ENCODE measurements at places on chromosomes 4 and X.
A peak's percentile ranks its signal among the peaks of the same experiment; 100 is the strongest.

GRCh38 chr4:182925298-182925757 is 8.1 kb upstream of the DCTD start:
- DNase-seq = peak; percentile 72

DNA sequence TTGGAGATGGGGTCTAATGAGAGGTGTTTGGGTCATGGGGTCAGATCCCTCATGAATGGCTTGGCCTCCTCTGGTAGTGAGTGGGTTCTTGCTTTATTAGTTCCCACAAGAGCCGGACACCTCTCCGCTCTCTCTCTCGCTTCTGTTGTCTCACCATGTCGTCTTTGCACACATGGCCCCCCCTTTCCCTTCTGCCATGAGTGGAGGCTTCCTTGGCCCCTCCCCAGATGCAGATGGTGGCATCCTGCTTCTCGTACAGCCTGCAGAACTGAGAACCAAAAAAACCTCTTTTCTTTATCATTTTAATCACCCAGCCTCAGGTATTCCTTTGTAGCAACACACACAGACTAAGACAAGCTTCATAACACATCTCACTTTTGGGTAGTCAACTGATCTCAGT is 49.6 kb upstream of the SPRY1 start:
- no peak for DNase-seq

DNA sequence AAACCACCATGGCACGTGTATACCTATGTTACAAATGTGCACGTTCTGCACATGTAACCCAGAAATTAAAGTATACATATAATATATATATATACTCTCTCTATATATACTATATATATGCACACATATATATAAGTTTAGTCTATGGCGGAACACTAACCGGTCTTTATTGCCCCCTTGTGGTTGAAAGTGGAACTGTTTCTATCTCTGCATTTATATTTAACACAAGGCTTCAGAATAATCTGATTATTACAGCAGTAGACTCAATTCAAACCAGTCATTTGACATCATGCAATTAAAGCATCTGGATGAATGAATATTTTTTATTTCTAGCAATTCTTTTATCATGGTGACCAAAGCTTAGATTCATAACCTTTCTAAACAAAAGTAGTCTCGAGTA is 14.6 kb downstream of the RAB9B start:
- no peak for DNase-seq

DNA sequence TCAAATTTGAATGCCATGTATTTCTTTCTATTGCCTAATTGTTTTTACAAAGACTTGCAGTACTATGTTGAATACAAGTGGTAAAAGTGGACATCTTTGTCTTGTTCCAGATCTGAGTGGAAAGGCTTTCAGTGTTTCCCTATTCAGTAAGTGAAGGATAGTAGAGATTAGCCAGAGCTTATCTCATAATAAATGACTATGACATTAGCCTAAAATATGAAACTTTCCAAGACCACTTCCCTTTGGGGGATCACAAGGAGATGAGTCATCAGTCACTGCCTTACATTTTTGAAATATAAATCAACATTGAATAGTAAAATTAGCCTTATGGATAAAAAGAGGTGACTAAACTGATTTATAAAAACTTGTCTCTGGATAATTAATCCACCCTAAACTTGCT is 554.1 kb upstream of the MAGEB2 start:
- DNase-seq = no peak

- no peak for DNase-seq
These were observed 394.4 kb upstream of the ADGRL3 start for GRCh38 chr4:60805500-60806313.

- peak; percentile 74 for DNase-seq
These were observed 5.5 kb upstream of the SMIM20 start for GRCh38 chr4:25908491-25908901.

DNA sequence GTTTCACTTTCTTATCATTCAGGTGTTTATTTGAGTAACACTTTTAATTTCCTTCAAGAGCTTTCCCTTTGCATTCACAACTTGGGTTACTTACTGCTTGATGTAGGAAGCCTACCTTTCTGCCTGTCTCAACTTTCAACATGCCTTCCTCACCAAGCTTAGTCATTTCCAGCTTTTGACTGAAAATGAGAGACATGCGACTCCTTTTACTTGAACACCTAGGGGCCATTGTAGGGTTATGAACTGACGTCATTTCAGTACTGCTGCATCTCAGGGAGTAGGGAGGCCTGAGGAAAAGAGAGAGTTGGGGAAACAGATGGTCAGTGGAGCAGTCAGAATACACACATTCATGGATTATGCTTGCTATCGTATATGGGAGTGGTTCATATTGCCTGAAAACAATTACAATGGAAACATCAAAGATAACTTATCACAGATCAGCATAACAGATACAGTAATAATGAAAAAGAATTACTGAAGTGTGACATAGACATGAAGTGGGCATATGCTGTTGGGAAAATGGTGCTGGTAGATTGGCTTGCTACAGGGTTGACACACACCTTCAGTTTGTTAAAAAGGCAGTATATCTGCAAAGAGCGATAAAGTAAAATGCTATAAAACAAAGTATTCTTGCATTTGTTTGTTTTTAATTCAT is 25.7 kb downstream of the USP53 start:
- DNase-seq = no peak

All from fibroblast of gingiva (primary cell).